ENCODE measurements at places on chromosomes 11 and 22. TPM values are rescaled to one million over a fixed set of nuclear protein-coding genes. Genes with fewer than 3 reads are reported as not detected.

CDC45 gene
- 3.1 TPM for total RNA-seq

ANGPTL5 gene
- total RNA-seq = under 0.01 TPM

SYT7 gene
- 0.74 TPM for total RNA-seq

SVIP gene
- 1.8 TPM for total RNA-seq

GRAMD1B gene
- total RNA-seq = 0.71 TPM

UQCR10 gene
- 97.2 TPM for total RNA-seq

XRCC6 gene
- total RNA-seq = 296 TPM

NUDT22 gene
- 52.0 TPM for total RNA-seq

AP5B1 gene
- 5.5 TPM for total RNA-seq

FAM118A gene
- 17.0 TPM for total RNA-seq

ANKK1 gene
- total RNA-seq = under 0.01 TPM

OR4A16 gene
- total RNA-seq = not detected

RAG2 gene
- total RNA-seq = not detected

RIMBP3B gene
- 0.14 TPM for total RNA-seq

ACAT1 gene
- total RNA-seq = 101 TPM

UBE4A gene
- 32.7 TPM for total RNA-seq

CD248 gene
- 60.8 TPM for total RNA-seq

HPX gene
- 0.46 TPM for total RNA-seq

MAP4K2 gene
- 10.1 TPM for total RNA-seq

SERPIND1 gene
- total RNA-seq = not detected

ANO1 gene
- total RNA-seq = 0.14 TPM

TMPRSS4 gene
- total RNA-seq = not detected

SCARF2 gene
- 18.8 TPM for total RNA-seq

KRTAP5-1 gene
- total RNA-seq = not detected

OTOG gene
- not detected for total RNA-seq

ALDH3B1 gene
- 24.9 TPM for total RNA-seq

ARHGAP20 gene
- total RNA-seq = 6.7 TPM

BRD1 gene
- total RNA-seq = 18.3 TPM

PES1 gene
- 96.0 TPM for total RNA-seq

CHST1 gene
- 0.37 TPM for total RNA-seq

PIK3IP1 gene
- 32.2 TPM for total RNA-seq

NDUFS3 gene
- total RNA-seq = 75.7 TPM

TIGD3 gene
- 0.14 TPM for total RNA-seq

OR5L1 gene
- total RNA-seq = not detected

MMP13 gene
- not detected for total RNA-seq

Measured in smooth muscle cell of bladder (primary cell).